ENCODE measurements at places on chromosomes 4 and X.

- no peak for DNase-seq
These were observed 898 bp downstream of the UBQLN2 start for GRCh38 chrX:56564164-56564885.

GRCh38 chr4:72860766-72861165 is 208.8 kb downstream of the COX18 start:
- DNase-seq = peak; percentile 7

- DNase-seq = no peak
These were observed 2.3 kb upstream of the INTS6L start for GRCh38 chrX:135518161-135518560.

DNA sequence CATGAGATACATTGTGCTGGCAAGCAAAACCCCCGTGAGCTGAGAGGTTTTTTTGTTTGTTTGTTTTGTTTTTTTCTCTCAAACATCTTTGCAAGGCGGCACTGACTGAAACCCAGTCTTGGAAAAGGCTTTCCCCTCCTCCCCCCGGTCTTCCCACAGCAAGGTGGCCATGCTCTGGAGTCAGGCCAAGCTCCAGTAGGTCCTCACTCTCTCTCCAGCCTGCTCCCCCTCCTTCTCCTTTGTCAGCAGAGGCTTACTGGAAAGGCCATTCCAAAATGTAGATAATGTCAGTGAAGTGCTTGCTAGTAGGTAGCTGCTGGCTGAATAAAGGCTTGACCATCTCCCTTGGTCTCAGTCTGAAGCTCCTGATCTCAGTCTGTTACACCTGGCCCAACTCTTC is 32.6 kb downstream of the FRMPD3 start:
- DNase-seq = no peak

Measured in HS-27A (cell line).